ENCODE measurements at places on chromosomes 12 and 14.
A peak's percentile ranks its signal among the peaks of the same experiment; 100 is the strongest.

- DNase-seq = peak; percentile 54
These were observed 2.4 kb downstream of the ADCY4 start for GRCh38 chr14:24332268-24332993.

- DNase-seq = no peak
These were observed 273.9 kb downstream of the TMEM132D start for GRCh38 chr12:129629901-129630300.

GRCh38 chr12:96516472-96517430, 27.4 kb downstream of the CFAP54 start:
- DNase-seq = peak; percentile 65

DNA sequence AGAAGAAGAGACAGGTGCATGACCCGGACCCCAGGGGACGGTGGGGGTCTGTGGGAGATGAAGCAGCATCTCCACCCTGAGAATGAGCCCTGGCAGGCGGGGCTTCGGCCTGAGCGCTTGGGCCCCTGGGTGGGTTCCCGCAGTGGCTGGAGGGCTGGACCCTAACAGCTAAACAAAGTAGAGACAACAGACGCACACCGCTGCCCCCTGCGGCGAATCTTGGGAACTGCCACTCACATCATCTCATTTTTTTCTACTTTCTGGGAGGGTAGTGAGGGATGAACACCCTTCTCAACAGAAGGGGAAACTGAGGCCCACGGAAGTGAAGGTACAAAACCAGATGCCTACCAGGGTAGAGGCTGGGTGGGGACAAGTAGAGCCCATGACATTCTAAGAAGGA, 104.7 kb downstream of the RFLNA start:
- DNase-seq = peak; percentile 82

DNA sequence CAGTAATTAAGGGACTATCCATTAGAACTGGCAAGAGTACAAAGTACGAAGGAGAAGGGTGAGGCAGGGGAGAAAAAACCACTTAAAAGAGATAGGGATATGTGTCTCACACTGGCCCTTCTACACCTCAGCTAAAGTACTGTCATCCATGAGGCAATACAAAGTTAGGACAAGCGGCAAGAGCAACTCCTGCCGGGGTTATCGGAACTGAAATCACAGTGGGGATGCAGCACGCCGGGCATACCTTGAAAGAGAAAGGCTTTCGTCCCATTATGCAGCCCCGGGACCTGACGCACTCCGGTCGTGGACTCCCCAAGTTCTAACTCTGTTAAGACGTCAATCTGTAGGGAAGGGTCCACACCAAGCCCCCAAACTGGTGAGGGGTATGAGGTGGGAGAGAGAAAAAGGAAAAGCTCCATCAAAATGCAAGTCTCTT, 1.1 kb downstream of the NELL2 start:
- no peak for DNase-seq

DNA sequence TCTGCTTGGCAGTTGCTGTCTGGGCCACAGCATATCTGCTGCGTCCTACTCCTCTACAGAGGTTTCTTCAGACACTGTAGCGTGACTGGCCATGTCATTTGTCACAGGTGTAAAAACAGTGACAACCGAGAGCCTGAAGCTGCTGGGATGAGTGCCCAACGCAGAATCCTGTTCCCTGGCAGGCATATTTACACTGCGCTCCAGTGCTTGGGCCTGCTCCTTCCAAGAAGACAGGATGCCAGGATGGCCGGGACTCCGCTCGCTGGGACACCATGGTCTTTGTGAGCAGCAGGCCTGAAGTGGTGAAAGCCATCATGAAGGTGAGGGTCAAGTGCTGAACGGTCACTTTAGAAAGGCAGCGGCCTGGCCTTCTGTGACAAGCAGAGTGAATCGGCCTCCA, 171.4 kb downstream of the EMP1 start:
- DNase-seq = no peak

DNA sequence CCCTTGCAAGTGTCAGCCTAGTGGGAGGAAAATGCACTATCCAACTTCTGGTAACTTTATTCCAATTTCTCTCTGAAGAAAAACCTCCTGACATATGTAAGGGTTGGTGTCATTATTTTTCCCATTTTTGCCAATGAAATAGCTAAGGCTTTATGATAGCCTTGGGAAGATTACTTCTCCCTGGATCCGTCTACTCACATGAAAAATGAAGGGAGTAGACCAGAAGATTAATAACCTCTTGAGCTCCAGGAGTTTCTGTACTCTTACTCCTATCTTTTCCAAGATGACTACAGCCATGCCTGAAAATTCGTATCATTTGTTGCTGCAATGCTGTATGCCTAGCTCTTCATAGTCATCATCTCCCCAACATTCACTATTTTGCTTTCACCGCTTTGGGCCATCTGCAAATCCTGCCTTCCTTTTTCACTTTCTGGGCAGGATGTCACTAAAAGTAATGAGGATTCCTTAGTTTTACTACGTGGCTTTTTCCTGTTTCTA, 18.8 kb downstream of the TC2N start:
- DNase-seq = no peak

DNA sequence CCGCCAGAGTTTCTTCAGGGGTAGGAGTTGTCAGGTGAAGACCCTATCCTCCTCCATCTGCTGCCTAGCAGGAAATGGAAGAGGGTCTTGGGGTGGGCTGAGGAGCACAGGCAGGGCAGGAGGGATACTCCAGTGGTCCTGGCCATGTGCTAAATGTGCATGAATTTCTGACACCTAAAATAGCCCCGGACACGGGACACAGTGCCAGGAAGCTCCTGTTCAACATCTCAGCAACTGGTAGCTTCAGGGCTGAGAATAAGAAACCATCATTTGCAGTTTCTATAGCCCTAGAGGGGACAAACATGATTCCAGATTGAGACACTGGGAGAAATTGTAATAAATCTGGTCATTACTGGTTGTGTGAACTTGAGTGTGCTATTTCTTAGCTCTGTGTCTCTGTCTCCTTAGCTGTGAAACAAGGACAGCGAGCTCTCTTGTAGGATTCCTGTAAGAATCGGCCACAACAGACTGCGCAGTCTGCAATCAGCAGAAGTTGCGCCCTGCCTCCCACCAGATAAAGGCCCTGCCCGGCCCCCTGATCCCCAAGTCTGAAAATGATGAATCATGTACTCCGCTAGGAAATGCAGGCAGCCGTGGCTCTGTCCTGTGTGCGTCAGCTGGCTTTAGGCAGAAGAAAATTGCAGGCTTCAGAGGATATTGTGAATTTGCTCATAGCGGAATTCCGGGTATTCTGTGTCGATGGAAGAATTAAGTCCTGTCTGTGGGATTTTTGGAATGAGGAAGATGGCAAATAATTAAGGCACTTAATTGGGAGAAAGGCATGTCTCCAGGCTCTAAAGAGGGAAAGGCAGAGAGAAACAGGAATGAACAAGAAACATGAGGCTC, 35.2 kb upstream of the MEG3 start:
- no peak for DNase-seq

DNA sequence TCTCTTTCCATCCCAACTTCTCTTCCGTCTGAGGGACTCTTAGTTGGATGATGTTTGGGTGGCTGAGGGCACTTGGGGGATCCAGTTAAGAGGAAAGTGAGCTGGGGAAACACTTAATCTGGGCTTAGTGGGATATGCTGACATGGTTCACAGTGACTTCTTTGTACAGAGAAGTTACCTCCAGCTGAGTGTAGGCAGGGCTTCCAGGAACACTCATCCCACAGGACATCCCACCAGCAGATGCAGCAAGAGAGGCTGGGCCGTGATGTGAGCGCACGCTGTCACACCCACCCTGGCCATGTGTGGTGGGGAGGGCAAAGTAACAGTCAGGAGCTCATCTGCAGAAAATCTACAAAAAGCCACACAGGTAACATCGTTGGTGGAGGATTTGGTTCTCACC, 832 bp upstream of the CACNA2D4 start:
- DNase-seq = no peak

- DNase-seq = no peak
These were observed 17.1 kb downstream of the POU6F1 start for GRCh38 chr12:51200806-51201205.

DNA sequence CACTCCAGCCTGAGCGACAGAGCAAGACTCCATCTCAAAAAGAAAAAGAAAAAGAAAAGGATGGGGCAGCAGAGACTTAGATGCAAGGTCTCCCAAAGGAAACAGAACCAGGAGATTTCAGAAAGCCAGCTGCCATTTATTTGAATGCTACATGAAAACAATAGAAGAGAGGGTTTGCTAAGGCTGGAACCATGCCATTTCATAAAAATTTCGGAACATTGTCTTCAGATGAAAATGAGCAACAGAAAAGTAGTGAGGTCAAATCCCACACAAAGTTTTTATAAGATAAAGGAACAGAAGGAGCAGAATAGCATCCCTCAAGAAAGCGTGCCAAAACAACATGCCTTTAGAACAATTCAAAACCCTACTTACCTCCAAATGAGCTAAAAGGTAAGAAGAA, 175.3 kb downstream of the ETV6 start:
- DNase-seq = no peak

GRCh38 chr12:89230376-89231315, 121.7 kb downstream of the DUSP6 start:
- DNase-seq = no peak

DNA sequence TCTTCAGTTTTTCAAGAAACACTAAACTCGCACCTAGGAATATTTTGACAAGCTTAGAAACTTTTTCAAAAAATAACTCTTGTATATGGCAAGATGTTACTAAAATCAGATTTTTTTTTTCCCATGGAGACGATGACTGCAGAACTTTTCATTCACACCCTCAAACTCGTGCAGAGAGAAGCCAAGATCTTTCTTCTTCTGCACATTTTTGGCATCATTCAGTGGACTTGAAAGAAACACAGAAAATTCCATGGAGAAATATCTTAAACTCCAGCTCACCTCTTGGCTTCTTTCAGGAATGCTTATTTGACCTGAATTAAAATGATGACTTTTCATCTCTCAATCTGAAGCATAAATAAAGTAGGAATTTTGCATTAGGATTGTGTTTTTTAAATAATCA, 919.4 kb downstream of the NRXN3 start:
- no peak for DNase-seq

DNA sequence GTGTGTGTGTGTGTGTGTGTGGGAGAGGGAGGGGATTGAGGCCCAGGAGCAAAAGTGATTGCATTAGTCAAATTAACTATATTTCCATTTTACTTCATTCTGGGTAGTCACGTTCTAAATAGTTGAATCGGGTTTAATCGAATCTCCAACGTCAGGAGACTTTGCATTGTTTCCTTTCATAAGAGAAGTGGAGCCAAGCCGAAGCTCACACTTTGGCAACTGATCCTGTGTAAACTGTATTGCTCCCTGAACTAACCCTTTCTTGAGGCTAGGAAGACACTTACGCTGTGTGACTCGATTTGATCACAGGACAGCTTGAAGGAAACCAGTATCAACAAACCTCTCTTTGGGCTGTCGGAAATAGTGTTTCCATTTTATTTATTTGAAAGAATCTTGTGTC, 363.4 kb upstream of the ATP2B1 start:
- DNase-seq = no peak

GRCh38 chr14:101876555-101876938, 87.8 kb upstream of the DYNC1H1 start:
- DNase-seq = peak; percentile 62

Data from psoas muscle (tissue), 8 donors.